Activated T-cell treated with anti-CD3 and anti-CD28 coated beads for 4 hours (primary cell): ENCODE measurements at places on chromosomes 7 and 10.

GRCh38 chr7:114886241-114886640, 35.7 kb upstream of the MDFIC start:
- DNase-seq = no peak

GRCh38 chr10:5615316-5615715, 51.1 kb downstream of the ASB13 start:
- no peak for DNase-seq

- no peak for DNase-seq
Measured at GRCh38 chr10:30812018-30812851, 182.7 kb upstream of the LYZL2 start.

DNA sequence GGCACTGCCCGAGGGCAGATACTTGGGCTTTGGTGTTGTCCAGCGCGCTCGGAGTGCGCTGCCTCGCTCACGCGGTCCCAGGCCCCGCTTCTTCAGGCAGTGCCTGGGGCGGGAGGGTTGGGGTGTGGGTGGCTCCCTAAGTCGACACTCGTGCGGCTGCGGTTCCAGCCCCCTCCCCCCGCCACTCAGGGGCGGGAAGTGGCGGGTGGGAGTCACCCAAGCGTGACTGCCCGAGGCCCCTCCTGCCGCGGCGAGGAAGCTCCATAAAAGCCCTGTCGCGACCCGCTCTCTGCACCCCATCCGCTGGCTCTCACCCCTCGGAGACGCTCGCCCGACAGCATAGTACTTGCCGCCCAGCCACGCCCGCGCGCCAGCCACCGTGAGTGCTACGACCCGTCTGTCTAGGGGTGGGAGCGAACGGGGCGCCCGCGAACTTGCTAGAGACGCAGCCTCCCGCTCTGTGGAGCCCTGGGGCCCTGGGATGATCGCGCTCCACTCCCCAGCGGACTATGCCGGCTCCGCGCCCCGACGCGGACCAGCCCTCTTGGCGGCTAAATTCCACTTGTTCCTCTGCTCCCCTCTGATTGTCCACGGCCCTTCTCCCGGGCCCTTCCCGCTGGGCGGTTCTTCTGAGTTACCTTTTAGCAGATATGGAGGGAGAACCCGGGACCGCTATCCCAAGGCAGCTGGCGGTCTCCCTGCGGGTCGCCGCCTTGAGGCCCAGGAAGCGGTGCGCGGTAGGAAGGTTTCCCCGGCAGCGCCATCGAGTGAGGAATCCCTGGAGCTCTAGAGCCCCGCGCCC, at the start of gene NPY:
Gene NPY, plus strand, starts transcription at position 294 of the 802 bp plus-strand sequence. CDS start 1,051 bp downstream, outside the sequence.
- DNase-seq = no peak

- DNase-seq = no peak
Measured at GRCh38 chr7:146411975-146412374, 295.4 kb downstream of the CNTNAP2 start.

DNA sequence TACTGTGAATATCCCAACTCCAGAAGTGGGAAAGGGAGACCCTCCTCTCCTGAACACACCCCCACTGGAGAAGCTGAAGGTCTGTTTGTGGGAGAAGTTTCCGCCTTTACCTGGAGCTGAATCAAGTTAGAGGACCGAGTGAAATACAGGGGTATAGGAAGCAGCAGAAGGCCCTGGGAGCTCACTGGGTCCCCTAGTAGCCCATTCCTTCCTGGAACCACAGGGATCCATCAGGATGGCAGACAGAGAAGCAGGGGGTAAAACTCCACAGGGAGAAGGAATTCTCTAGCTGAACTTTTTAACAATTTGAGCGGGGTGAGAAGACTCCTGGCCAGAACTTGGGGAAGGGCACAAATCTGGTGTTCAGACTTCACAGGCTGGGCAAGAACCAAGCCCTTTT, 275.8 kb downstream of the GRID1 start:
- DNase-seq = no peak

DNA sequence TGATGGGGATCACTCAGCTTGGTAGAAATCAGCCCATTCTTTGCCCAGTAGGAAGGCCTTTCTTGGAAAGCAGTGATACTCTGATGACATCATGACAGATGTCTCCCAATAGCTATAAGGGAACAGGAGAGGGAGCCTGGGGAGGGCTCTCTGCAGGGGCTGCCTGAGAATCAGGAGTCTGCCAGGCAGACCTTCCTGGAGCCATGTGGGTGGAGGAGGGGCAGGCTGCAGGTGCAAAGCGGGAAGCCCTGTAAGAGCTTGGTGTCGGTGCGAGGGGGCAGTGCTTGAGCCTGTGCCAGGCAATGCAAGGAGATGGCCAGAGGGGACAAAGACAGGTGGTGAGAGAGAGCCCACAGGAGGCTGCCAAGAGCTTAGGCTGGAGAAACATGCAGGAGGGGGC, 5.0 kb upstream of the TNS3 start:
- no peak for DNase-seq

DNA sequence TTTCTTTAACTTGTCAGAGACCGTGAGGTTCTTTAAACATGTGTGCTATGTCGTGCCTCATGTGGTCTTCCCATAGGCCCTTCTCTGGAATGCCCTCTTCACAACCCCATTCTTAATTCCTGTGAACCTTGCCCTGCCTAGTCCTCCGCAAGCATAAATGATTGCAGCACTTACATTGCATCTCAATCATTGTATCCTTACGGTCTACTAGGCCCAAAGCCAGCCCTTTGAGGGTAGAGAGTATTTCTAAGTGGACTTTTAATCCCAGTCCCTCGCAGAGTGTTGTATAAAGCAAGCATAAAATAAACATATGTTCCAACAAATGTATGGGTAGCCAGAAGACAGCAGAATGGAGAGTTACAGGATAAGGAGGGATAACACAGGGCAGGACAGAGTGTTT, 92.1 kb upstream of the FAM133B start:
- no peak for DNase-seq

GRCh38 chr7:64098-64915, 128.1 kb upstream of the FAM20C start:
- DNase-seq = no peak

DNA sequence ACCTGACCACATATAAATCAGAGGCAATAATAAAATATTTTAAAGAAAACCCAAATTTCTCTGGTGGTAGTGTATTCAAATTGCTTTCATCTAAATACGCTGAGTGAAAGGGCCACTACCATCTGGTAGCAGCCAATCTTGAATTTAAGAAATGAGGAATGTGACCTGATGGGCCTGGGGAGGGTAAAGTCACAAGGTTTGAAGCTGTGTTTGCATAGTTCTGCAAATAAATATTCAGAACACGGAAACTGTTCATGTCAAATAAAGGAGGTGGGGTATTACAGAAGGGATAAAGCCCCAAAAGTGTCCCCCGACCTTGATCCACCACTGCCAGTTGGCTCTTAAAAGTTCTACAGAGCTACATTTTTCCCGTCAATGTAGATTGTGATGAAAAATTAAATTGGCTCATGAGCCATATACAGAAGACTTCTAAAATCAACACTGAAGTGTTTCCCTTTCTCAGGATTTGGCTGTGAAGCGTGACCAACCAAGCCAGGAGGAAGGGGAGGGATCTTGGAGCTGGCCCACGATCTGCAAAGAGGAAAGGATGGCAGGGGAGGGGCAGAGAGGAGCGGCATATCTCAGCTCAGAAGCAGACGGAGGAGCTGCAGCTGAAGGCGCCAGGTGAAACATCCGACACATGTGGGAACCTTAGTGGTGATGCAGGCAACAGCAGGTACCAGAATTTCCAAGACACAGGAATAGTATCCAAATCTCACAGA, 39.6 kb downstream of the MPP7 start:
- no peak for DNase-seq

- DNase-seq = no peak
Measured at GRCh38 chr7:94212160-94212559, 182.5 kb upstream of the COL1A2 start.

GRCh38 chr10:124458889-124459288, 2.7 kb upstream of the LHPP start:
- DNase-seq = no peak

DNA sequence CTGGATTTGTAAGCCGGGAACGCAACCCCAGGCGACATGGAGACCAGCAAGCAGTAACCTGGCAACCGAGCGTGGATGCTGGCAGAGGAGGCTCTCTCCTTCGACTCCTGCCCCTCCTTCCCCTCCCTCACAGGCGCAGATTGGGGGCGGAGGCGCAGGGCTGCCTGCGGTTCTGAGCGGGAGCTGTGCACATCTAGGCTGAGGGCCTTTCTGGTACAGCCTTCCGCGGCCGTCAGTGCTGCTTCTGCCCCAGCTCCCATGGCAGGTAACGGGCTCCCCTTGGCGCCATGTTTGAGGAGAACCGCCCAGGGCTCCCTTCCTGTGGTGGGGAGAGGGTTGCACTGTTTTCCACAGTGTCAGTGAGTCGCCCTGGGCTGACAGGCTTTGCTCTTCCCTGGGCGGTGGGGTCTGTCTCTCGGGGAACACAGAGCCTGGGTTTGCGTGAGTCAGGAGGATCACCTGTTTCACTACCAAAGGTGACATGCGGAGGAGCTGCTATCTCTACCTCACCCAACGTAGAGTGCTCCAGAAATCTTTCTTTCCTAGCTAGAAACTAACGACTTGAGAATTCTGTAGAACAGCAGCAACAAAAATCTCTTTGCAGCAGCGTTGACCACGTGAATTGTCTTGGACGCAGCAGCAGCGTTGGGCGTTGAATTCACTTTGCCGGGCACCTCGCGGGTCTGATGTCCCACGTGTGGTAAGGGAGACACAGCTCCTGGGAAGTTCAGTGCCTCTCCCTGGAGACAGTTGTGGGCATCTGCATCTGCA, 154.8 kb upstream of the COBL start:
- no peak for DNase-seq

- no peak for DNase-seq
Measured at GRCh38 chr7:17054206-17054605, 172.4 kb upstream of the AGR3 start.

DNA sequence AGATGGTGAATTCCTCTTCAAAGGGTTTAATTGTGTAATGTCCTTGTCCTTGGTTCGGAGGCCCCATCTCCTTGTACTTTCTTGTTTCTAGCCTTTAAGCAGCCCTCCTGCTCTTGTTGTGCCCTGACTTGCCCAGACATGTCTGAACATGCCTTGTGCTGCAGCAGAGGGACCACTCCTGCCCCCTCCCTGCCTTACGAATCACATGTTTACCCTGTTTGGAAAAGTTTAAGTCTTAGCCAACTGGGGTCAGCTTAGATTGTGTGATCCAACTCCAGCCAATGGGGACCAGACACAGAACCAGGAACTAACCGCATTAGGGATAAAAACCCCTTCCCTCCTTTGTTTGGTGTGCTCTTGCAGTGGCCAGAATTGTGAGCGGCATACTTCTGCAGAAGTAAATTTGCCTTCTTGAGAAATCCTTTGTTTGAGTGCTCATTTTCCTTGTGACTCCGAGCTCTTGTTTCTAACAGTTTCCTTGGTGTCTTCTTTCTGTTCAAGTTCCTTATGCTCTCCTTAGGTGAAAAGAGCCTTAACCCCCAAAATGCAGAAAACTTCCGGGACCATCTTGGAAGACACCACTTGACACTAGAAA, 29.4 kb downstream of the CLRN3 start:
- no peak for DNase-seq

GRCh38 chr10:26219676-26220075, 3.1 kb downstream of the GAD2 start:
- DNase-seq = no peak

DNA sequence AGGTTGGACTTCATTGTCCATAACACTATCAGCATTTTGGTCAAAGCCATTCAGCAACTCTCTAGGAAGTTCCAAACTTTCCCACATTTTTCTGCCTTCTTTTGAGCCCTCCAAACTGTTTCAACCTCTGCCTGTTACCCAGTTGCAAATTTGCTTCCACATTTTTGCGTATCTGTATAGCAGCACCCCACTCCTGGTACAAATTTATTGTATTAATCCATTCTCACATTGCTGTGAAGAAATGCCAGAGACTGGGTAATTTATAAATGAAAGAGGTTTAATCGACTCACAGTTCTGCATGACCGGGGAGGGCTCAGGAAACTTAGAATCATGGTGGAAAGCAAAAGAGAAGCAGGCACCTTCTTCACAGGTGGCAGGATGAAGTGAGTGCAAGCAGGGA, 198.8 kb downstream of the MTERF1 start:
- DNase-seq = no peak

DNA sequence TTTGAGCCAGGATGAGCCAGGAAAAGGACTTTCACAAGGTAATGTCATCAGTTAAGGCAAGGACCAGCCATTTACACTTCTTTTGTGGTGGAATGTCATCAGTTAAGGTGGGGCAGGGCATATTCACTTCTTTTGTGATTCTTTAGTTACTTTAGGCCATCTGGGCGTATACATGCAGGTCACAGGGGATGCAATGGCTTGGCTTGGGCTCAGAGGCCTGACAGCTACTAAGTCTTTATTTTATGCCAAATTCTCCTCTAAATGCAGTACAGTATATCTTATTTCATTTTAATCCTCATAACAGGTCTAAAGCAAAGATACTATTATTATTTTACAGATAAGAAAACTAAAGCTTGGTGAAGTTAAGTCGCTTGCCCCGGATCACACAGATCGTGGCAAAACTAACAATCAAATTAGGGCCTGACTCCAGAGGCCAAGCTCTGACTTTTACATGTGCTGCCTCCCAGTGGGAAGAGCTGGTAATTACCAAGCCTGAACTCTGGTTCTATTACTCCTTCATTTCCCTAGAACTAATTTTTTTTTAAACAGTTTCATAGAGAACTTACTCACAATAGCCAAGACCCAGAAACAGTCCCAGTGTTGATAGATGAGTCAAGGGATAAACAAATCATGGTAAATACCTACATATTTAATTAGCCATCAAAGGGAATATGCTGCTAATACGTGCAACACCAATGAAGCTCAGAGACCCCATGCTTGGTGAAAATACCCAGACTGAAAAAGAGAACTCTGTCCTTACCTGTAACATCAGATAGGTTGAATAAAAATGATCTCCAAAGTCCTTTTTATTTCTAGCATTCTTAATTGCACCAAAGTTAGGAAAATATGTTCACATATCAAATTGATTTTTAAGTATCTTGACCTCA, 35.4 kb downstream of the C7orf25 start:
- peak; percentile 32 for DNase-seq

DNA sequence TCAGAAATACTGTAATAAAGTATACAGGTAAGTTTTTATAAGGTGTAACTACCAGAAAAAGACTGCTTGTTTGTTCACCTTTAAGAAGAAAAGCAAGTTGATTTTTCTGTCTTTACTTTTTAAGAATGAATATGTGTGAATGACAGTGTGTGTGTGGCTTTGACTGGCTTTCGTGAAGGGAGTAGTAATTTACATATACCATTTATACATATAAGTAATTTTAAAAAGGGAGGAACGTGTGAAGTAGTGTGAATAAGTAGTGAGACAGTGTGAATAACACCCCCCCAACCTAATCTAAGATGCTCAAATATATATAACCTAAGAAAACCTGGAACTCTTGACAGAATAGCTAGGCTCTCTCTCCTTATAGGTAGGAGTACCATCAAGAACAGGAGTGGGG, 33.2 kb downstream of the RBM33 start:
- no peak for DNase-seq

GRCh38 chr10:33136781-33137180, 178.8 kb upstream of the ITGB1 start:
- no peak for DNase-seq
